ENCODE measurements at places on chromosomes 2 and 18.

- DNase-seq: no peak
These were observed 28.9 kb upstream of the TOGARAM2 start for GRCh38 chr2:28951910-28952835.

- DNase-seq: no peak
These were observed 202.4 kb downstream of the SLC4A3 start for GRCh38 chr2:219829667-219830352.

DNA sequence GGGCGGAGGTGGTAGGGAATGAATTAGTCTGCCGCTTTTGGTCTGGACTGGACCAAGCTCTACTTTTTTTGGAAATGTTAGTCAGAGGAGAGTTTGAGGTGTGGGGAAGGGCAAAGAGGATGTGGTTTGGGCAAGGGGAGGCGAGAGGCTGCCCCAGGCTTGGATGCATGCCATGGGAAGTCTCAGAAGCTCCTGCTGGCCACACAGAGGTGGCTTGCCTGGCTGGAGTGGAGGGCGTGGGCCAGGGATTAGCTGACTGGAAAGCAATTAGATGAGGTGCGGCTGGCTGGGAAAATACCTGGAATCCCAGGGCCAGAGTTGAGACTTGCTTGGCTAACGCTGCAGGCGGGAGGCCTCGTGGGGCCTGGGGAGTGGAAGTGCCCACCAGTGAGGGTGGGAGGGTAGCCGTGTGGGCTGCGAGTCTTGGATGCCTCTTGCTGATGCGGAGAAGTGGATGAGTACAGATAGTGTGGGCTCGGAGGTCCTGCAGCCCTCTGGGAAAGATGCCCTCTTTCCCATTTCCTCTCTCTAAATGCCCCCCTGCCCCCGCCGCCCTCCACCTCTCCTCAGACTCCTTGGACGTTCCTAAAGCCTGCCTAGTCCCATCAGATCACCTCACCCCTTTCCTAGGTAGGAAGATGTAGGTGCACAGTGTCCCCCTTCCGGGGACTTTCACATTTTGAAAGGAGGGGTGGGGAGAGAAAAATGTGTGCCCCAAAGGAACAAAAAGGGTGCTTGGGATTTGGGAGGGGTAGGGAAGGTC is 117.6 kb downstream of the SMAD7 start:
- no peak for DNase-seq

GRCh38 chr2:113216891-113217454 is 43.2 kb downstream of the PSD4 start:
- no peak for DNase-seq

DNA sequence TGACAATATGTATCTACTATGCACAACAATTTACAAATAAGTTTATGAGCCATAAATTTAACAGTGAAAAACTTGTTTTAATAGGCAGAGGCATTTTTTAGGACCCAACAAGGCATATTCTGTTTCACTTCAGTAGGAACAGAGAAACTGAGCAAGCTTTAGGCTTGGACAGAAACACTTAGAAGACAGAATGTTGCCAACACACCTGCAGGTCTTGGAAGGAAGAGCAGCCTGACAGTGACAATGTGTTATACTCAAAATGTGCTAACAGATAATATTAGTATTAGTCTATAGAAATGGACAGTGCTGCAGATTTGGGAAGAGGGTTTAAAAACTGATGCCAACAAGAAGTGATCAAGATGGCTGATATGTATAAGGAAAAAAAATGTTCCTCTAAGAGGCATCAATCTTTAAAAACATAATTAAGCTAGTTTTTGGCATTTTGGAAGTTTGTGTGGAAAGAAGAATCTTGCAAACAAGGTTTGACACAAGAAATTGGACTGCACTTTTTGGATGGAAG is 297.1 kb upstream of the FSIP2 start:
- no peak for DNase-seq

DNA sequence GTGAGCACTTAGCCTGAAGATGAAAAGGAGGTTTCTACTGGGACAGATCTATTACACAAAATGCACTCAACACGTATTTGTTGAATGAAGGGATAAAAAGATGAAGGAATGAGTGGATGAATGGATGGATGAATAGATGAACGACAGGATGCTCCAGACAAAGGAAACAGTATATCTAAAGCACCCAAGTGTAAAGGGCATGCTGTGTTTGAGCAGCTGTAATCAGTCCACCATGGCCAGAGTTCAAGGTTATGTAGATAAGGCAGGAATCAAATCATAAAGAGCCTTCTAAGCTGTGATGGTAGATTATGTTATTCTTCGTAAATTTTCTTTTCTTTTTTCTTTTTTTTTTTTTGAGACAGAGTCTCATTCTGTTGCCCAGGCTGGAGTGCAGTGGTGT is 213.8 kb upstream of the FBXO11 start:
- DNase-seq: no peak

- no peak for DNase-seq
These were observed 13.4 kb upstream of the CREG2 start for GRCh38 chr2:101400506-101401325.

DNA sequence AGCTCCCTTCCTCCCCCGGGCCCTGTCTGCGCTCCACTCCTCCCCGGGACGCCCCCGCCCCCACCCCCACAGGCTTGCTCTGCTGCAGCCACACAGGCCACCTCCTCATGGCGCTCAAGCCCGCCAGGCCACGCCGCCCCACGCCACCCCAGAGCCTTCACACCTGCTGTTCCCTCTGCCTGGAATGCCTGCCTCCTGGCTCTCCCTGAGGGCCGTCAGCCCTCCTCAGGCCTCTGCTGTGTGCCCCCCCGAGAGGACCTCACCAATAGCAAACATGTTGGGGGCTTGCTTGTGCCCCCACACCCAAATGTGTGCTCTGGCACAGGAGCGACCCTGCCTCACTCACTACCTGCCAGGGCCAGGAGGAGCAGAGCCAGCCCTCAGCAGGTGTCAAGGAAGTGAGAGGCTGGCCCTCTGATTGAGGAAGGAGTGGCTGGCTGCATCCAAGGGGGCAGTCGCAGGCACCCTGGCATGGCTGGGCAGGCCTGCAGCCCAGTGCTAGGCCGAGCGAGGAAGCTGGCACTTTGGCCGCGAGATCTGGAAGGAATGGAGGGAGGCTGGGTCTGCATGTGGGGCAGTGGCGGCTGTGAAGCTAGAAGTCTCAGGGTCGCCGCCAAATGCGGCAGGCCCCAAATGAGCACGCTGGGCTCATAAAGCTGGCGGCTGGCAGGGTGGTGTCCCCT is 86.5 kb downstream of the INHBB start:
- no peak for DNase-seq

DNA sequence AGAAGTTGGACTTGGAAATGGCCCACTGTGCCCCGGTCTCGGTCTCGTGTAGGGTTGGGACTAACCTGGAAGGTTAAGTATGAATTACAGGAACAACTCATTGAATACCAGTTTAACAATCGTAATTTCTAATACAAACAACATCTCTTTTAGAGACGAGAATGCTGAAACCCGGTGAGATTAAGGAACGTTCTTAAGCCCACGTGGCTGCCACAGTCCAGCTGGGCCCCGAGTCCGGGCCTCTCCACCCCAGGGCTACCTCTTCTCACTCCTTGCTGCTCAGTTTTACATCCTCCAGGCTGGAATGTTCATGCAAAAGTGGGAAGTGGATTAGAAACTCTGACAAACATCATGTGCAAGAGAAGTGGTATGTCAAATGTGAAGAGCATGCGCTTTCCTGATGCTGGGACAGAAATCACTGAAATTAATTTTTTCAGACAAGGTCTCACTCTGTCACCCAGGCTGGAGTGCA is 29.4 kb downstream of the NGEF start:
- DNase-seq: no peak

DNA sequence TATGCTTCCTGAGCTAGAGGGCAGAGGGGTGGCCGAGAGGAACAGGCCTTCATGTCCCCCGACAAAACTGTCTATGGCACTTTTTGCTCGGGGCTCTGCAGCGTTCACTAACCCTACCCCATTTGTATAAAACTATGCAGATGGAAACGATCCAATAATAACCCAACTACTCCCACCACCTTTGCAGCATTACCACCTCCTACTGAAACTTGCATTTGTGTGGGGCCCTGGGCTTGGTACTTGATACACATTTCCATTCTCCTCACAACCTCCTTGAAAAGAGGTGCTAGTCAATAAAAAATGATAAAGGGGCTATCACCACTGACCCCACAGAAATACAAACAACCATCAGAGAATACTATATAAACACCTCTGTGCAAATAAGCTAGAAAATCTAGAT is 63.5 kb upstream of the FOSL2 start:
- DNase-seq: no peak

DNA sequence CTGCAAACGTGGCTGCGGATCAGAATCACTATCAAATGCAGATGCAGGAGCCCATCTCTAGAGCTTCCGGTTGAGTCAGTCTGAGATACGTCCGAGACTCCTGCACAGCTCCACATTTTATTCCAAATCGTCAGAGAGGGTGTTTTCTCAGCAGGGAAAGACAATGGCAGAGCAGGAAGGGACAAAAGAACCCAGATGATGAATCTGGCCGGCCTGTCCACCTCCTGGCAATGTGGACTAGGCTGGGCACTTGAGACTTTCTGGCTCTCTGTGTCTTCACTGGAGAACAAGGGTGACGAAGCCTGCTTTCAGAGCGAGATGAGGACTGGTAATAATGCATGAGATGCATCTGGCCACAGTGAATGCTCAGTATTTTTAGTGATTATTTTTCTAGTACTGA is 255.9 kb upstream of the MYT1L start:
- DNase-seq: no peak

GRCh38 chr2:213980883-213981282 is 430.0 kb upstream of the VWC2L start:
- DNase-seq: no peak

DNA sequence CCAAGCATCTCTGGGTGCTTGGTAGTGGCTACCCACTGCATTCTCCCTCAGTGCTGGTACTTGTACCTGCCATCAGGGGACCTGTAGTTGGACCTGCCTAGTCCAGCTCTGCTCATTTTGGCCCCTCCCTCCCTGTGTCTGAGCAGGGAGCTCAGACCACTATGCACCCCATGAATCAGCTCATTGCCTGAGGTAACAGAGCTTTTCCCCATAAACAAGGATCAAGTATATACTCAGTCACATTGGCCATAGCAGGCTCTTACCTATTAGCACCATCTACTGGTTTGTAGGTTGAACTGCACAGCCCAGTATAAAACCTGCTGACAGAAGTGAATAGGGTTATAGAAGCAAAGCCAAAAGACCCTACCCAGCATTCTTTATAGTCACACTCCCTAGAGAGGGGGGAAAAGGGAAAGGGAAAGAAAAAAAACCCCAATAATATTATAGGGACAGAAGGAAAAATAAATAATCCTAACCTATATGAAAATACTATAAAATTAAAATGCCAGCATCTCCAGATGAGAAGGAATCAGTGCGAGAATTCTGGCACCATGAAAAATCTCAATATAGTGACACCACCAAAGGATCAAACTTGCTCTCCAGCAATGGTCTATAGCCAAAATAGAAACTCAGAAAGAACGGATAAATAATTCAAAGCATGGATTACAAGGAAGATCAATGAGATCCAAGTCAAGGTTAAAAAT is 6.9 kb upstream of the FLACC1 start:
- no peak for DNase-seq

- DNase-seq: no peak
These were observed 11.0 kb downstream of the SLC19A3 start for GRCh38 chr2:227706859-227707258.
